Bronchial epithelial cell (primary cell): ENCODE measurements at places on chromosomes 3 and 15.

- DNase-seq, result no peak
These were observed 83.0 kb upstream of the PDZRN3 start for GRCh38 chr3:73707772-73708171.

DNA sequence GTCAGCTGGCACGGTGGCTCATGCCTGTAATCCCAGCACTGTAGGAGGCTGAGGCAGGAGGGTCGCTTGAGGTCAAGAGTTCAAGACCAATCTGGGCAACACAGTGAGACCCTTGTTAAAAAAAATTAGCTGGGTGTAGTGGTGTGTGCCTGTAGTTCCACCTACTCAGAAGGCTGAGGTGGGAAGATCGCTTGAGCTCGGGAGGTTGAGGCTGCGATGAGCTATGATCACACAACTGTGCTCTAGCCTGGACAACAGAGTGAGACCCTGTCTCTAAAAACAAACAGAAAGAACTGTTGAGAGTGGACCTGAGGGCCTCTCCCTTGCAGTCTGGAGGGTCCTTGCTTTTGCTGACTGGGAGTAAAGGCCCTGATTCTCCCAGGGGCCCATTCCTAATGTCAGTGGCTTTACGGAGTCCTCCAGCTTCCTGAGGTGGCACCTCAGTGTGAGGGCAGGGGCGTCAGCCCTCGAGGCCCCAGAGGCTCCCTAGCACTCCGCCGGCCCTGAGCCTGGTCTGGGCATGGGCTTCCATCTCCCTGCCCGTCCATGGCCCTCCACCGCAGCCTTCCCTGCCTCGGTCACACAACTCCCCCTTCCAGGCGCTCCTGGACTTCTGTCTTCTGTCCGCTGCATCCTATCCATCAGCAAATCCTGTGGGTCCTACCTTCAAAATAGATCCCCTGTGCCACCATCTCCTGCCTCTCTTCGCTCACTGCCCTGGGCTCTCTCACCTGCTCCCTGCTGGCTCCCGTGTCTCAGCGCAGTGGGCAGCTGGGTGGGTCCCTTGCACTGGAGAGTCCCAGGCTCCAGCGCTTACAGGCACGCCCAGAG is 19.0 kb downstream of the FBLN2 start:
- no peak for DNase-seq

DNA sequence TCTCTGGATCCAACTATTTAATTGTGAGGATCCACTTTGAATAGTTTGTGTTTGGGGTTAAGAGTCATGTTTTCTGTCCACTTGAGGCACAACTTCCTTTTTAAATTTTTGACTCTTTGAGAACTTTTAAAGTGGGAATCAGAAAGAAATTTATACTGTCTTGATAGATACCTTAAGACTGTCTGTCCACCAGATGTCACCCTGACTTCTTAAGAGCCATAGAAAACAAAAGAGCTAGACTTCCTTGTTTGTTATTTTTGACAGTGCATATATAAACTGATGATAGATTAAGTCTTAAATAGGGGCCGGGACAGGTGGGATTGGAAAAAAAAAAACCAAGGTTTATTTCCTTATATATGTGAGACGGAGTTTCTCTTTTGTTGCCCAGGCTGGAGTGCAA is 52.1 kb upstream of the WDR72 start:
- peak; percentile 22 for DNase-seq

DNA sequence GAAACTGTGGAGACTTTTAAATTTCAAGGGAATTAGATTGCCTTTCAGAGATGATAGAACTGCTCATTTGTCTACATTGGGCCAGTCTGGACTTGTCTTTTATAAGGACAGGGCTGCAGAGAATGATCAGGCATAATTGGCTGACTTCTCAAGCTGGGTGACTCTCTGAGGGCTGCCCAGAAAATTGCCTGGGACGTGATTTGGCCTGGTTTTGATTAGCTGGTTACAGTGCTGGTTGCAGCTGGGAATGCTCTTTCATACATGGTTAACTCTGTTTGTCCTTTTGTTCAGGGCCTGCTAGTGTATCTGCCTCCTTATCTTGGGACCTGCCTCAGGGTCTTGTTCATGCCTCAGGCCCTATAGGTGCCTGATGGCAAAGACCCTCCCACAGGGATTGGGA is 245.6 kb downstream of the CLSTN2 start:
- DNase-seq, result peak; percentile 75

GRCh38 chr3:131091768-131092167 is 65.1 kb downstream of the NEK11 start:
- peak; percentile 15 for DNase-seq

GRCh38 chr15:89338036-89338435 is 3.4 kb upstream of the POLG start:
- DNase-seq, result no peak

DNA sequence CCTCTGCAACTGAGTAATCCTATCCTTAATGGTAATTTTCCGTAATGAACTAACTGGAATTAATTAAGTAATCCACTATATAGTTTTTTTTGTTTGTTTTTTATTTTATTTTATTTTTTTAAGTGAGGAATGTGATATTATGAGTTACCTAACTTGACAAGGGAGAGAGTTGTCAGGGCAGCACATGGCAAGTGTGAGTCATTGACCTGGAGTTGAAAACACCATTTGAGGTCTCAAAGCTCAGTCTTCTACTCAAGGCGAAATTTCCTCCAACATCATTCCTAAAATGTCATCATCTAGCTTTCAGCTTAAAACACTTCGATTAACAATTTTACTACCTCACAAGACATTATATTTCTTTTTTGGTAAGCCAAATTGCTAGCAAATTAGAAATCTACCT is 87.8 kb downstream of the NECTIN3 start:
- DNase-seq, result peak; percentile 44

GRCh38 chr3:97996988-97997387 is 24.8 kb upstream of the RIOX2 start:
- DNase-seq, result no peak

DNA sequence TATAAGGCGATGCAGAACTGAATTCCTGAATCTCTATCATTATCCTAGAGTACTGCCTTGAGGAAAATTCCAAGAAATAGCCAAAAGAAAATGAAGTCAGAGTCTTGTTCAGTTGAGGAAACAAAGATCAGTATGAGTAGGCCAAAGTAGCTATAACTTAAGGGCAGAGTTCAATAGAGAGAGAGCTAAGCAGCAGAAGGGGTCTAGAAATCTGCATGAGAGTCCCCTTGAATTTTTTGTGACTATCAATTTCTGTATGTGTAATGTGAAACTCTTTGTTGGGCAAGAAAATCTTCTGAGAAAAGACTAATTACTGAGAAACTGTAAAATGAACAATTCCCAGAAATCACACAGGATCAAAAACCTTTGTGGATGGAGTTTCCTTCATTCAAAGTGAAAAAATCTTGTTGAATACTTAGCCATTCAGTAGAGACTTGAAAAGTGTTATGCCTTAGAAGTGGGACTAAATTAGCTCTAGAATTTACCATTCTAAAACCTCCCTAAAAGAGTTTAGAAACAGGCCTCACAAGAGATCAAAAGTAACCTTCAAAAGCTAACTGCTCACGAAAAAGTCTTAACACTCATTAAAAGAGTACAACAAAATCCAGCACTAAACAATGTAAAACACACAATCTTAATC is 43.1 kb upstream of the FNDC3B start:
- DNase-seq, result no peak

DNA sequence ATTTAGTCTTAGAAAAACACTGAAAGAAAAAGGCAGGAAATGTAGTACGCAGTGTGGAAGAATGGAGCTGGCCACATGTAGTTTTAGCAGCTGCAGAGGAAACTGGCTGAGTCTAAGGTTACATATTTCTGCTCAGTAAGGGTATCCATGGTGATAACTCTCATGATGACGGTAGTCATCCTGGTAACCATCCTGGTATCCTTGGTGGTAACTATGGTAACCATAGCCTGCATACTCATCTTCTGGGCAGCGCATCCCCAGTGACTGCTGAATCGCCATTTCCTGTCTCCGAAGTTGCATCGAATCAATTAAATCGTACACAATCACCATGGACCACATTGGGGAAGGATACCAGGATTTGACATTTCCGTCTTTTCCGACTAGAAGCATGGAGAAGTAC is 35.7 kb downstream of the CCDC80 start:
- no peak for DNase-seq

GRCh38 chr3:172449466-172450149 is 1.4 kb upstream of the GHSR start:
- DNase-seq, result peak; percentile 12
